Suppressor macrophage treated with lipopolysaccharide for 4 hours (primary cell): ENCODE measurements at places on chromosomes 2 and 18.

GRCh38 chr2:2173633-2174032 is 157.4 kb downstream of the MYT1L start:
- no peak for DNase-seq

DNA sequence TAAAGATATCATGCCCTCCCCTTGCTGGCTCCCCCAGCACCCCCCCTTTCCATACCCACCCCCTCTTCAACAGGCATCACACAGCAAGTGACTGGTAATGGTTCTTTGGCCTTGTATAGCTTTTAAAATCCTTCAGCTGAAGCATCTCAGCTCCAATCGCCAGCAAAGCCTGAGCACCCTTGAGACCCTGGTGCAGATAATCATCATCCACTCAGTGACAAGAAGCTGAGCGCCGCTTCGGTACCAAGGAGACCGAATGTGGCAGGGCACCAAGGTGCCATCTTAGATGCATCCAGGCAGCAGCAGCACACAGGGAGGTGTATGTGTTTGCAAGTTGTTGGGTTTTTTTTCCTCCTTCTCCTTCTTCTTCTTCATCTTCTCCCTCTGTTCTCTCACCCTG is 232.7 kb downstream of the BCL11A start:
- no peak for DNase-seq

DNA sequence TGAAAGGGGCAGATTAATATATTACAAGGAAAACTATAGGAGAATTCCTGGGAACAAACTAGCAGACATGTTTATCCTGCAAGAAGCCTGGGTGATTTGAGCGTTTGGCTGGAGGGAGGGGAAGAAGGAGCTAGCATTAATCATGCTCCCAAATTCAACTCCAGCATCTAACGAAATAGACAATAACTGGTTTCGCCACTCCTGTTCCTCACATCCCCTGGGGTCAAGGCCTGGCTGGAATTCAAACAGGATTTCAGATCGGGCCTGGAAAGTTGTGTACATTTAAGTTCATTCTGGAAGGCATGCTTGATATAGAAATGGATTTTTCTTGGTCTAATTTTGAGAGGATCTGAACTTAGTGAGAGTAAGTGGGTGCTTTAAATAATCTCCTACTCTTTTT is 126.1 kb upstream of the CTAGE1 start:
- no peak for DNase-seq

- no peak for DNase-seq
These were observed 93.7 kb upstream of the SETBP1 start for GRCh38 chr18:44586782-44587524.

DNA sequence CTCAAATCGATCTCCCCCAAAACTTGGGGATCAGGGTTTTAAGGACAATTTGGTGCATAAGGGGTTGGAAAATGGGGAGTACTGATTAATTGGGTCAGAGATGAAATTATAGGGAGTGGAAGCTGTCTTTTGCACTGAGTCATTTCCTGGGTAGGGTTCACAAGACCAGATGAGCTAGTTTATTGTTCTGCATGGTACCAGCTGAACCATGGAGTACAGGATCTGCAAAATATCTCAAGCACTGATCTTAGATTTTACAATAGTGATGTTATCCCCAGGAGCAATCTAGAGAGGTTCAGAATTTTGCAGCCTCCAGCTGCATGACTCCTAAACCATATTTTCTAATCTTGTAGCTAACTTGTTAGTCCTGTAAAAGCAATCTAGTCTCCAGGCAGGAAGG is 73.1 kb downstream of the CPO start:
- DNase-seq = no peak
